Activated CD4-positive, alpha-beta T cell treated with anti-CD3 and anti-CD28 coated beads, Interleukin-2, Interleukin-6, amounts not matched to agents 100 ng/mL and 50 ng/mL, durations not matched to agents 16 hours and 8 hours (primary cell): ENCODE measurements at places on chromosomes 11 and 22.

GRCh38 chr22:22058633-22059290 lies 76.2 kb upstream of the TOP3B start:
- no peak for DNase-seq

DNA sequence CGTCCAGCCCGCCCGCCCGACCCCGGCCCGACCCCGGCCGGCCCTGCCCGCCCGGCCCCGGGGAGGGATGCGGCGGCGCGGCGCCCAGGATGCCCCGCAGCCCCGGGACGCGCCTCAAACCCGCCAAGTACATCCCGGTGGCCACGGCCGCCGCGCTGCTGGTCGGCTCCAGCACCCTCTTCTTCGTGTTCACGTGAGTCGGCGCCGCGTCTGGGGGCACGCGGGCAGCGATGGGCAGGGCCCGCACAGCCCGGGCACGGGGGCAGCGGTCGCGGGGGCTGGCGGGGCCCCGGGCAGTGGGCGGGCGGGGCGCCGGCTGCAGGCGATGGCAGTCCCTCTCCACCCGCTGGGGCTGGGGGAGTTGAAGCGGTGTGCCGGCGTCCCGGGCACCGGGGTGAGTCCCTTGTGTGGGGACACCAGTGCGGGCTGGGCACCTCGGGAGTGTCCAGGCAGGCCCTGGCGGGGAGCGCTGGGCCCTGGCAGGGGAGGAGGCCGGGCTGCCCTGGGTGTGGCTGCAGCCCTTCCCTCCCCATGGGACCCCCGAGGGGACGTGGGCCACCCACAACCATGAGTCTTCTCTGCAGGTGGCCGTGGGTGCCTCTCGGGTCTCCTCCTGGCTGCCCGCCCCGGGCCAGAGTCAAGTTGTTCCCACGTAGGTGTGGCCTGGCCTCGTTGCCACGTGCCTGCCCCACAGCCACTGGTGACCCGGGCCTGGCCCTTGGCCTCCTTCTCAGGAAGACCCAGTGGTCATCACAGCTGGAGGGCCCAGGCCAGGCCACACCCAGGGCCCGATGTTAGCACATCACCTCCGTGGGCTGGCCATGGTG lies 468 bp downstream of the ZDHHC8 start:
- DNase-seq: no peak

GRCh38 chr22:19892257-19892879 lies 37.7 kb upstream of the GNB1L start:
- peak; percentile 79 for DNase-seq

- DNase-seq: peak; percentile 13
Measured at GRCh38 chr22:43867839-43868635, 5.7 kb upstream of the SULT4A1 start.

GRCh38 chr11:71447791-71448256 lies 369 bp downstream of the DHCR7 start:
- peak; percentile 27 for DNase-seq

DNA sequence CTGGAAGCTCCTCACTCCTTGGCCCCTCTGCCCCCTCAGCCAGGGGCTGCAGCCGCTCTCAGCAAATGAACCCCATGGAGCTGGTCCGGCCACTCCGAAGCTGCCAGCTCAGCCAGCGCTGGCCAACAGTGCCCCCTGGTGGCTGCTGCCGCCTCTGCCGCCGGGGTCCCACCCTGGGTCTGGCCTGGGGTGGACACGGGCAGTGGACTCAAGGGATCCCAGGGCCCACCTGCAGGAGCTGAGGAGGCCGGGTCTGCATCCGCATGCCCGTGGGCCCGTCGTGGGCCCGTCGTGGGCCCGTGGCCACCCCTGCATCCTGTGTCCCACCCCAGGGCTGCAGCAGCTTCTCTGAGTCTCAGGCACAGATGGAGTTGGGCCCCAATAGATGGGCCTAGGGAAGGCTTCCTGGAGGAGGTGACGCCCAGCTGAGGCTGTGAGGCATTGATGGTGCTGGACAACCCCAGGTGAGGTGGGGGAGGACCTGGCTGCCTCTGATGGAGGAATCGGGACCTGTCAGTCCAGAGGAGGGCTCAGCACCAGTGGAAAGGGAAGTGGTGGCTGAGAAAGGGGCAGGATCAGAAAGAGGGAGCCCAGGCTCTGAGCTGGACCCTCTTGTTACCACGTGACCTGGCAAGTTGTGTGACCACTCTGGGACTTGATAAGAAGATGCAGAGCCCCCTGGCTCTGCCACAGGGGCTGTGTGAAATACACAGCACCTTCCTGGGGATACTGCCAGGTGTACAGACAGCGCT lies 522.3 kb downstream of the BRD1 start:
- DNase-seq: peak; percentile 79

DNA sequence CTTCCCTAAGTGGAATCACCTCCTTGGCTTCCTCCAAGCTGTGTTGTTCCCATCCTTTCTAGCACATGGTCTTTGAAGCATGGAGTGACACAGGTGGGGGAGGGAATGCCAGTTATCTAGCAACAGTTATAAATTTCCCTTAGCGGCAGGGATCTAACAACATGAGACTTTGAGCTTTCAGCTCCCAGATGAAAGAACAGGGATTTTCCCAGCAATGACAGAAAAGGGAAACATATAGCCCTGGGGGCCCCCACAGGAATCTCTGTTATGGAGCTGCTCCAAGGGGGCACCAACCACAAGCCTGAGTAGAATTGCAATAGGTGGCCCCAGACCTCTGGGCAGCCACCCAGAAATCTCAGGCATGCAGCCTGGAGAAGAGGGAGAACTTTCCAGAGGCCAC lies 163.0 kb downstream of the GRIK4 start:
- DNase-seq: no peak

DNA sequence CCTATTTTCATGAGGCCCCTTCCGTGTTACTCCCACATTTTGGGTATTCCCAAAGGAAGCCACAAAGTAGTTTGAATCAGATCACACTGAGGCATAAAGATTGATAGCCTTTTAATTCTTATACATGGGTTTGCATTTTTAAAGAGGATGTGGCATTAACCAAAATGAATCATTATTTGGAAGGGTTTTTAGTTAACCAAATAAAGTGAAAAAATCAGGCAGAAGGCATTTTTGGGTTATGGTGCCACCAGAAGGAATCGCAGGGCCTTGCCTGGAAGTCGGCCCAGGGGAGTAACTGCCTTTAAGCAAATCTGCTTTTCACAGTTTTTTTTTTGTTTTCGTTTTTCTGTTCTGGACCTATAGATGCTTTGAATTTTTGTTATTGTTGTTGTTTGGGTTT lies 55.4 kb downstream of the HSD17B12 start:
- no peak for DNase-seq

GRCh38 chr11:86416494-86416893 lies 41.8 kb downstream of the CCDC81 start:
- DNase-seq: no peak

- no peak for DNase-seq
Measured at GRCh38 chr11:132551016-132551415, 981.3 kb downstream of the OPCML start.

DNA sequence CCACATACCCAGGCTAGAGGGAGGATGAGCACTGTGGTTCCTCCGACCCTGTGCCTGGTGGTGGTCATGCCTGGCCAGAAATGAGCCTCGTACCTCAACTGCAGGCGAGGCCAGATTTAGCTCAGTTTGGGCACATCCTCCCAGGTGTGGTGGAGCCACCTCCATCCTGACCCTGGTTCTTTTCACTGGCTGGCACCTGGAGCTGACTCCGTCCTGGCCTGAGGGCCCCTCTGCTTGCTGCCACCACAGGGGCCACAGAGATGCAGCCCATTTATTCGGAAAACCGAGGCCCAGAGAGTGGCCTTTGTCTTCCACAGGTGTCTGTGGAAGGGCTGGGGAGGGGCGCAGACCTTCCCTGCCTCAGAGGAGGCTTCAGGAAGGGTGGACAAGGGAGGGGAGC lies 9.0 kb upstream of the ARFGAP3 start:
- no peak for DNase-seq

DNA sequence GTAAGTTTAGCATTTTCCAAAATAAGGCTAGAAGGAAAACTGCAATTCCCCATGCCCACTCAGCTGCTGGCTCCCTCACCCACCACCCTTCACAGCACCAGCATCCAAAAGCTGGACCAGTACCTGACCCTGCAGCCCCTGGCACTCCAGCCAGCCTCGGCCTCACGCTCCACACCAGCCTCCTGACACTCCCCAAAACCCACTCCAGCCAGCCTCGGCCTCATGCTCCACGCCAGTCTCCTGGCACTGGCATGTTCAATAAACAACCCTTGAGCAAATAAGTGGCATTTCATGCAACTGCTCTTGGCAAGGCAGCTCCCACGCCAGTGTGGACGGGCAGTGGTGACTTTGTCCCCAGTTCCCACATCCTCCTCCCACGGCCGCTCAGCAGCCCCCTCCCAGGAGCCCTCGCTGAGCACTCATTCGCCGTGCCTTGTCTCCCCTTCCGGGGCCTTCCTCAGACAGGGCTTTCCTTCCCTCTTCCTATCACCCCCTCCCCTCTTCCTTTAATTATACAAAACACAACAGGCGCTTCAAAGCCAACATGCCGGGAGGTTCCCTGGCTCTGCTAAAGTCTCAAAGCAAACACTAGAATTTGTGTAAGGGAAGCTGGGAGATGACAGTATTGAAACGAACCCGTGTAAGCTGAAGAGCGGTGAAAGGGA lies 6.8 kb downstream of the TOLLIP start:
- no peak for DNase-seq

DNA sequence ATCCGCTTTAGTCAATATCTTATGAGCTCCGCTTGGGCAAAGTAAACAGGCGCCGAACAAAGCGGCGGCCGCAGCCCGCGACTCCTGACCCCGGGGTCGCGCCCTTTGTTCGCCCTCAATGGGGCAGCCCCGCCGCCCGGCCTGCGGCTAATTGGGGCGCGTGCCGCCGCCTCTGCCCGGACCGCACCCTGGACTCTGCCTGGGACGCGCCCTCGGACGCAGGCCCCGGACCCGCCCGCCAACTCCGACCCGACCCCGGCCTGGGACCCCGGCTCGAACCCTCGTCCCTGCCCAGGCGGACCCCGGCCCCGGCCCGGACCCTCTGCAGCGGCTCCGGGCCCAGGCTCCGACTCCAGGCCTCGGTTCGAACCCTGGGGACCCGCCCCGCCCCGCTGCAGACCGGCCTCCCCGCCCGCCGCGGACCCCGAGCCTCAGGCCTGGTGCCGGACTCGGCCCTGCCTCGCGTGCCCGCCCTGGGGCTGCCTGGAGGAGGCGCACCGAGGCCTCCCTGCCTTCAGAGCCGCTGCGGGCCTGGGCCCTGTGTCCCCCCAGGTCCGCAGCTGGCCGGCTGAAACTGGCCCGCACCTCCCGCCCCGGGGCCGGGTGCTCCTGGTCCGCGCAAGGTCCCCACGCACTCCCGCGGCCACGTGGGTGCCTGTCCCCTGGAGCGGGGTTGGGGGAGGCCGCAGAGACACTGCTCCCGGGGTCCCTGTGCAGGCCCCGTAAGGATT lies 84.7 kb upstream of the WNT7B start:
- no peak for DNase-seq

GRCh38 chr11:75275581-75275980 lies 35.0 kb downstream of the TPBGL start:
- peak; percentile 76 for DNase-seq

DNA sequence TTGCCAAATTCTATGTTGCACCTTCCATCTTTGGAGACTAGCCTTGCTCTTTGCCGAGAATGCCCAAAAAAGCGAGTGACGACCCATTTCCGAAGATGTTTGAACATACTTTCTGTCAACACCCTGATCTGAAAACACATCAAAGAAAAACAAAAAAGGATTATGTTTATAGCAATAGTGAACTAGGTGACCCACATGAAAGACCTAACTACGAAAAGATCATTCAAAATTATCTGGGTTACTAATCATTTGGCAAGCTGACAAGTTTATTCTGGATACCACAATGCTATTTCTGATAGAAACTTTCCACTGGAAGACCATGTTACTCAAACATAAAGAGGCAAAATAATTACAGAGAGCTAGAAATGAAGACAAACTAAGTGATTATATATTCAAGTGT lies 27.0 kb downstream of the KCNJ1 start:
- no peak for DNase-seq

- DNase-seq: no peak
Measured at GRCh38 chr11:62863687-62864335, 16.9 kb upstream of the SLC3A2 start.

DNA sequence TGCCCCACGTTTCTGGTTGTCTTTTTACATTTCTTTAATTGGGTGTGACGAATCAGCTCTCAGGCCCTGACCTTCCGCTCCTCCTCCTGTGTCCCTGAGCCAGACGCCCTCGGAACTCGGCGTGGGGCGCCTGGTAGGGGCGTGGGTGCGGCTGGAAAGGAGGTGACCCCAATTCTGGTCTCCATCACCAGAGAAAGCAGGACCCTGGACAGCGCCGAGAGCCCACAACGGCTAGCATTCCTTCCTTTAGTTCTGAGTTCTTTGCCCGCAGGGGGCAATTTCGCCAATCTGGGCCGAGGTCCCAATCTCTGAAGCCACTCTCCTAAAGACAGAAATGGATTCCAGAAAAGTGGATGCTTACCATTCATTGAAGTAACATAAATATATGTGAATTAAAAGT lies 11.7 kb upstream of the RBMXL2 start:
- DNase-seq: no peak

- peak; percentile 44 for DNase-seq
Measured at GRCh38 chr11:61627850-61628661, 47.2 kb upstream of the SYT7 start.

DNA sequence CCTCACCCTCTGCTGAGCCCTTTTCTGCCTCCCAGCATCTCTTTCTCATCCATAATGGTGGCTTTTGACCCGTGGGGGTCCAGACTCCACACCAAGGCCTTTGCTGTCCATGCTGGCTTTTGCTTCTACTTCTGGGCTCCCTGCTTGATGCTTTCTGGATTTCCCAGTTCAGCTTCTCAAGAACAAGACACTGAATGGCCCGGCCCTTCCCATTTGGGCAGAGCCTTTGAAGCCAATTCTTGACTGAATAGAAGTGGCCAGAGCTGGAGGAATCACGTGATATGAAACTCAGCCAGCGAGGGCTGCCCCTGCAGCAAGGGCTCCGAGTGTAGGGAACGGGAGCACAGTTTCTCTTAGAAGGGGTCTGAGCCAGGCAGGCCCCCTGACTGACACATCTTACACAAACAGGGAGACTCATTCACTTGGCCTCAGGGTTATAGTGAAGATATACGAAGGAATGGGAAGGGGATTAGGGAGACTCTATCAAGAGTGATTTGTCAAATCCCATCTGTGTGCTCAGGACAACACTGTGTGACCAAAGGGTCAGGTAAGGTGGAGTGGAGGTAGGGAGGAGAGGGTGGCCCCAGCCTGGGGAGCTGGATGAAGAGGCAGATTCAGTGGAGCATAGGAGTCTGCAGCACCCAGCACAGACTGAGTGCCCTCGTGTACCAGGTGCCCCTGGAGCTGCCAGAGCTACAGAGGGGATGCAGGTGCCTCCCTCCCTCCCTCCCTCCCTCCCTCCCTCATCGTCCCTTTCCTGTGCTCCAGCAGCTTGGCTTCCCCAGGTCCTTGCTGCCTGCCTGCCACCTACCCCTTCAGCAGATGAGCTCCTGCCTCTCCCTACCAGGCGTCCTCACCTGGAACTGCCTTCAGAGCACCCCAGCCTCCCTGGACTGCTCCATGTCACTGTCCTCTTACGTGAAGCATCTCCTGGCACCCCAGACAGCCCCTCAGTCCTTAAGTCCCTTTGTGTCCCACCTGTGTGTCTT lies 106.0 kb downstream of the TRIM29 start:
- no peak for DNase-seq
